ENCODE measurements at places on chromosomes 2 and 18.
A peak's percentile ranks its signal among the peaks of the same experiment; 100 is the strongest.

GRCh38 chr2:73852020-73852419 lies 23.3 kb downstream of the STAMBP start:
- DNase-seq = peak; percentile 93

GRCh38 chr2:74502720-74503505 lies 3.5 kb upstream of the LBX2 start:
- peak; percentile 90 for DNase-seq

GRCh38 chr2:46644690-46645385 lies 165.5 kb downstream of the TMEM247 start:
- peak; percentile 77 for DNase-seq

- DNase-seq = peak; percentile 18
These were observed 160.7 kb downstream of the IKZF2 start for GRCh38 chr2:212990697-212991096.

GRCh38 chr18:25446972-25447371 lies 95.0 kb upstream of the ZNF521 start:
- no peak for DNase-seq

GRCh38 chr2:8505311-8505920 lies 176.4 kb upstream of the ID2 start:
- no peak for DNase-seq

DNA sequence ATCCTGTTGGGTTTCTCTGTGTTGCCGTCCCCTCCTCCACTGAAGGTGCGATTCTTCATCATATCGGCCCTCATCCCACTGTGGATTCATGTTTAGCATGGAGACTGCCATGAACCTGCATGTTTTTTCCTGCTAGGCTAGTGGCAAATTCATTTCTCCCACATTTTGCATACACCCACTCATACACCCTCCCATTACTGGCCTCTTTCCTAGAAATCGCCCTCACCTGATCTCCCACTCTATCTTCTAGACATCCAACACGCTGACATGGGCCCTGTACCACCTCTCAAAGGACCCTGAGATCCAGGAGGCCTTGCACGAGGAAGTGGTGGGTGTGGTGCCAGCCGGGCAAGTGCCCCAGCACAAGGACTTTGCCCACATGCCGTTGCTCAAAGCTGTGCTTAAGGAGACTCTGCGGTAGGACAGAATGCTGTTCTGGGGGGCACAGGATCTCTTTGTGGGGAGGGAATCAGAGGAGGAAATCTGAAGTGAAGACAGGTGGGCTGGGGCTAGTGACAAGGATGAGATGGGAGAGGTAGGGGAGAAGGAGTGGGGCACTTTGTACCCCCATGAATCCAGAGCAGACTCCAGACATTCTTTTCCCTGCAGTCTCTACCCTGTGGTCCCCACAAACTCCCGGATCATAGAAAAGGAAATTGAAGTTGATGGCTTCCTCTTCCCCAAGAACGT lies 17.7 kb downstream of the PRKAG3 start:
- no peak for DNase-seq

GRCh38 chr2:121595012-121595891 lies 54.0 kb downstream of the CLASP1 start:
- no peak for DNase-seq

Data from HCEC 1CT (cell line).